ENCODE measurements at places on chromosomes 7 and 10.

GRCh38 chr7:157228864-157229422, 90.2 kb downstream of the UBE3C start:
- no peak for DNase-seq

DNA sequence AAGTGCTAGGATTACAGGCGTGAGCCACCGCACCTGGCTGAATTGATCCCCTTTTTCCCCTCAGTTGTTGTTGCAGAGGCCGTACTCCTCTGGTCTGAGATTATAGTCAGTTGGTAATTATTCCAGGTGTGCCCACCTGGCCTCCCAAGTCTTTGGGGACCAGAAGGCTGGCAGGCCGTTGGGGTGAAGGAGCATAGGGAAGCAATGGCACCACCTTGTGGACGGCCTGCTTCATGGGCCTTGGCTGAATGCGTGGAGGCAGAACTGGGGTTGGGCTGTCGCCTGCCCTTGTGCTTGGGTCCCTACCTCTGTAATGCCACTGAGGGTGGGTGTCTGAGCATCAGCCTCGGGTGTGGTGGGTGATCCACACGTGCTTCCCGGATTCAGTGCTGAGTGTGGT, 125.7 kb downstream of the RGS10 start:
- peak; percentile 67 for DNase-seq

DNA sequence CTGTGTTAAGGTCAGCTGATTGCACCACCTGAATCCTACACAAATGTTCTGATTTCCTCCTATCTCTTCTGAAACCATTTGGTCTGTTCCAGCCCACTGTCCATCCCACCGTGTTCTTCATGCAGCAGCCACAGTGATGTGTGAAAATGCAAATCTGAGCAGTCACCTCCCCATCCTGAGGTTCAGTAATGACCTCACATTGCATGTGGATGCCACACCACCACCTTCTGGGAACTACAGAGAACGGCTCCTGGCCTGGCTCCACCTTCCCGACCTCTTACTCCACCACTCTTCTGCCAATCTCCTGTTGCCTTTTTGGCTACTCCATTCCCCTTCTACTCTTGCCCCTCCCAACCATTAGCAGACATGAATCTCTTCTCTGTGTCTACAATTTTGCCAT, 244.4 kb downstream of the TNS3 start:
- peak; percentile 44 for DNase-seq

DNA sequence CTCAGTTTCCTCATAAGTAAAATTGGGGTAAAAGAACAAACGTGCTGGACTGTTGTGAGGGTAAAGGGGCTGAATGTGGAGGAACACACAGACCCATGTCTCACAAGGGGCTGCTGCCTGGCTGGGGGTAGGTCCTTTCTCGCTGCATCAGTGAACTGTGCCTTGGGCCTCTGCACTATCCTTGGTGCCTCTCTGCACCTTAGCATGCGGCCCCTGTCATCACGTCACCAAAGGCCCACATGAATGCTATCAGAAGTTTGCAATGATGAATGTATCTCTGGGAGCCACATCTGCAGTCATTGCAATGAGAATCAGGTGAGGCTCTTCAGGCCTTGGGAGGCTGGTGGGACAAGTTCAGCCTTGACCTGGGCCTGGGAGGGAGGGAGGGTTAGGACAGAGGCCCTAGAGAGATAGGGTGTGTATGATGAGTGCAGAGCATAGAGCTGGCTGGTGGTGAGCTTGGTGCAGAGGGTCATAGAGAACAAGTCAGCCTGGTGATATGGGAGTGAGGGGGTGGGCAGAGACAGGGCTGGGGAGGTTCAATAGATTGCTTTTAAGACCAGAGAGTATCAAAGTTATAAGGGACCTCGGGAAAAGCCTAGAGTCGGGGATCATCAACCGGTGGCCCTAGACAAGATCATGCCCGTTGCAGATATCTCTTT, 308.4 kb downstream of the RPS24 start:
- no peak for DNase-seq

- DNase-seq: no peak
These were observed 709.4 kb downstream of the AUTS2 start for GRCh38 chr7:70307544-70308106.

GRCh38 chr10:77045085-77045484, 592.5 kb downstream of the KCNMA1 start:
- DNase-seq: no peak

DNA sequence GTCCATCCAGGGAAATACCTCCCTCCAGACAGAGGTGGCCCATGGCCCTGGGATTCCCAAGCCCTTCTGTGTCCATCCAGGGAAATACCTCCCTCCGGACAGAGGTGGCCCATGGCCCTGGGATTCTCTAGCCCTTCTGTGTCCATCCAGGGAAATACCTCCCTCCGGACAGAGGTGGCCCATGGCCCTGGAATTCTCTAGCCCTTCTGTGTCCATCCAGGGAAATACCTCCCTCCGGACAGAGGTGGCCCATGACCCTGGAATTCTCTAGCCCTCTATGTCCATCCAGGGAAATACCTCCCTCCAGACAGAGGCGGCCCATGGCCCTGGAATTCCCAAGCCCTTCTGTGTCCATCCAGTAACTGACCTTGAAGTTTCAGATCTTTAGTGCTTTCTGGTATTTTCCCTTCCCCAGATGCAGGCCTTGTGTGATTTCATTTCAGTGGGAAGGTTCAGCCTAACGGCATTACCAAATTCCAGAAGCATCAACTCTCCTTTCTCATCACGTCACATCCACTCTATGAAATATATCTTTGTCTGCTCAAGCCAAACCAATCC, 28.8 kb upstream of the DIP2C start:
- DNase-seq: no peak

Measured in right forelimb (tissue), 1 donor.